ENCODE measurements at places on chromosomes 1 and 21.
A peak's percentile ranks its signal among the peaks of the same experiment; 100 is the strongest.

- peak; percentile 65 for DNase-seq
These were observed 111.5 kb downstream of the SEC16B start for GRCh38 chr1:177858332-177858821.

DNA sequence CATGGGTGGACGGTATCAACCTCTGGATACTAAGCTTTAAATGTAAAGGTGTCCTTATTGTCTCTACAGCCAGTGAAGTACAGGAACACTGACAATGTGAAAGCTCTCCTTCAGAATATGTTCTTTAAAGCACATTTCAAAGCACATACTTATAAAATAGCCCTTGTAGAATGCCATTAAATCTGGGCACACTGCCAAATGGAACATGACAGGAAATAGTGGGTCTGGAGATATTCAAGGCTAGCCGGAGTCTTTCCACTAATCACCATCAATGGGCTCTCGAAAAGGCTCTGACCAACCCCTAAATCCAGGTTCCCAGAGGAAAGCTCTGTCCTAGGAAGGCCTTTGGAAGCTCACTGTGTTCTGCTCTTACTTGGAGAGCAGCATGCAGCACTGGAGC, 46.6 kb downstream of the PLD5 start:
- DNase-seq, result no peak

GRCh38 chr21:44548381-44548780, 2.9 kb downstream of the KRTAP10-2 start:
- no peak for DNase-seq

DNA sequence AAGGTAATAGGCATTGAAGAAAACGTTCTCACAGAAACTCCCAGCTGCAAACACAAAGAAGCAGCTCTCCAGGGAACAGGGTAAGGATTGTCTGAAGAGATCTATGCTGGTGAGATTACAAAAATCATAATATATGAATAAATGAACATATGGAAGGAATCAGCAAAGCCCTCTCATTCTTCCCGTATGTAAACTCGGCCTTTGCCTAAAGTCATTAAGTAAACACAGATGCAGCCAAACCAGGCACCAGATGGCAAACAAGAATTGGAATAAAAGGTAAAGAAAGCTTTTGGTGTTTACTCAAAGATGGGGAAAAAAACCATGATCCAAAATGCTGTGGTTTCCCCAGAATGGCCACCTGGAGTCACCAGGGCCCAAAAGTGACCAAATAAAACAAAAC, 76.6 kb upstream of the HOOK1 start:
- DNase-seq, result peak; percentile 84

DNA sequence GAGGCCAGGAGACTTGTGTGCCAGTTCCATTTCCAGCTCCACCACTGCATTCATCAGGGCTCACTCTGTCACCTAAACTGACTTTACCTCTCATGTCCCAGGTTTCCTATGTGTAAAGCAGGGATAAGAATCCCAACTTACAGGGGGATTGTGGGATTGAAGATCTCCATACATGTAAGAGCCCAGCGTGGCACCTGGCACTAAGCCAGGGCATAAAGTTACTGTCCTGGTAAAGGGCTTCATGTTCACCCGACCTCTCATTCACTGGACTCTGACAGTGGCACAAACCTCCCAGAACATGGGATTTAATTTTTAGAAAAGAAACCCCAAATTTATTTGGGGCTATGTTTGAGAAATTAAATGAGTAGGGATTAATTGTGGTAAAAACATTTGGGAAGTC, 8.9 kb upstream of the IGFN1 start:
- no peak for DNase-seq

DNA sequence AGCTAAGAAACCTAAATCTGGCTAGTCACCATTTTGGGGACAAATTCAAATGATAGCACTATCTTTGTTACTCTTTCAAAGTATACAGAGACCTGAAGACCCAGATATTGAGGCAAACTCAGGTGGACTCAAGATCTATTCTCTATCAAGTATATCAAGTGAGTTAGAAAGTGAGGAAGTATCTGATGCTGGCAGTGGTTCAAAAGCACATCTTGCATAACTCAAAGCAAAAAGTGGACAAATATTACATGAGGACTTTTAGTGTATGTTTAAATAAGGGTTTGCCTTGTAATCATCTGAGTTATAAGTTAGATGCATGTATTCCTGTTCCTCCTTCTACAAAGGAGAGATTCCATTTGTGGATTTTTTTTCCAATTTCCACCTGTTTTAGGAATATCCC, 338.4 kb downstream of the DISC1 start:
- no peak for DNase-seq

DNA sequence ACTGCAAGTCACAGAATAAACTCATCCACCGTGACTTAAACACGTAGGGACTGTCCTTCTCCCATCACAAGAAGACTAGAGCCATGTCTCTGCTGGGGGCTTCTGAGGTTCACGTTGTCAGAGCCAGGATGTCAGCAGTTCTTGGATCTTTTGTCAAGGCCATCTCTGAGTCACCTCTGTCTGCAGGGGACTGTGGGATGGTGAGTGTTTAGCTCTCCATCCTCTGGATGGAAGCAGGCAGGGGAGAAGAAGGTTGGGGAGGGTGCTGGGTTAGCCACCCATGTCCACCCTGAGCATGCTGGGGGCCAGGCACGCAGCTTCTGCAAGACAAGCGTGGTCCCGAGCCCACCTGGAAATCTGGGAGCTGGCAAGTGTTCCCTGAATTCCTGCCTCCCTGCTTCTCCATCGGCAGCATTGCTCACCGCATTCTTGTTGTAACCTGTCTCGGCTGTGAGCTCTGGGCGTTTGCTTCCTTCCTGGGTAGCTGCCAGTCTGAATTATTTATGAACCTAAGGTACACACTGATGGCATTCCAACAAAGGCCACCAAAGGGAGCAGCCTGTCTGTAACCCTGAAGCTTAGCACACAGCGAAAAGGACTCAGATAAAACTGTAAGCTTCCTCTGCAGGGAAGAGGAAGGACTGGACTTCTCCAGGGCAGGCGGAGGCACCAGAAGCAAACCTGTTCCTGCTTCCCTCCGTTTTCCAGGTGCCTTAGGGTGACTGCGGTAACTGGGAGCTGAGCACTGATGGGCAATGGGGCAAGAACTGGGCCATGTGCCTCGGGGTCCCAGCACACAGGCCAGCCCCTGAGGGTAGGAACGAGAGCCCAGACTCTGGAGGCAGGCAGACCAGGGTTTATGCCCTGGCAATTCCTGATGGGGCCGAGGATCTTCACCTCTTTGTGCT, 88.6 kb downstream of the RIPK4 start:
- DNase-seq, result no peak

DNA sequence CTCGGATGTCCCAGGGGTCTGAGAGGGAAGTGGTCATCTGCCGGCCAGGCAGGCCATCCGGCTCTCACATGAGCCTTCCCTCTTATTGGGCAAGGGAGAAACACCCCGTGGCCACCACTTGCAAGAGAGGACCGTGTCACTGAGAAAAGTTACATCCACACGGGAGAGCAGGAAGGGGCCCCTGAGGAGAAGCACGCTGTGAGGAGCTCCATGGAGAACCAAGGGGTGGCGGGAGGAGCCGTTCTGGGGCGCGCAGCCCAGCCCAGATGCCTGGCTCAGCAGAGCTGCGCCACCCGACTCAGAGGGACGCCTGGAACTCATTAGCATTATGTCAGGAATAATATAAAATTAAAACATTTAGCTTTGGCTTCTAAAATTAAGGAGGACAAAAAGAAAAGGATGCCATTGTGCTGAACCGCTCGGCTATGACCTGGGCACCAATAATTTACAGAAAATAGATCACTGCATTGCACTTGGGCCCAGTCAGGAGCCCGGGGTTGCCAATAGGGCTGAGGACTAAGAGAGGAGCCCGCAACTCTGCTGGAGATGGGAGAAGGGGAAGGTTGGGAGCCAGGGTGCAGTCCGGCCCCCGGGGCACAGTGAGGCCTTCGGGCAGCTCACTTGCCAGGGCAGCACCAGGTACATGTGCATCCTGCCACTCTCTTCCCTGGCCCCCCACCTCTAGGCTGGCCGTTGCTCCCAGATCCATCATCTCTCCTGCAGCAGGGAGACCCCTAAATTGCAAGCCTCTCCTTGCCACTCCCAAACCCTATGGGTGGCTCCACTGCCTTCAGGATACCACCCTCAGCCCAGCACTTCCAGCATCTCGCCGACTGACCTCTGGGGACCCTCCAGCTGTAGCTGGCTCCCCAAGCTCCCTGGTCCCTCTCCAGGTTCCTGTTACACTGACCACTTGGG, 84.8 kb downstream of the DMRTB1 start:
- DNase-seq, result peak; percentile 40

- no peak for DNase-seq
These were observed 27.5 kb upstream of the KCNA2 start for GRCh38 chr1:110633646-110634030.

DNA sequence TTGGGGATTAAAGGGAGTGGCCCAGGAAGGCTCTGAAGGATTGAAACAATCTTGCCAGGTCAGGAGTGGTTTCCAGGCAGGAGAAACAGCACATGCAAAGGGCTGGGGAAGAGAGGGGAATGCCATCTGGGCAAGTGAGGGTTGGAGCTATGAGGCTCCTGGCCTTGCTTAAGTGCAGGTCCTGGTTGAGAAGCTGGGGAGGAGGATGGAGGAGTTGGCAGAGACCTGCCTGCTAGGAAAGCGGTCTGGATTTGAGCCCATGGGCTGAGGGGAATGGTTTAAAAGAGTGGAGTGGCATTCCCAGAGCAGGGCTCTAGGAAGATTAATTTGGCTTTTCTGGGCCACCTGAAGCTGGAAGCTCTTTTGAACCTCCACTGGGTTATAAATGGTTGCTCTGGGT, 9.2 kb downstream of the IGSF21 start:
- DNase-seq, result no peak

- DNase-seq, result no peak
These were observed 29.4 kb upstream of the PROX1 start for GRCh38 chr1:213958346-213958745.

- no peak for DNase-seq
These were observed 35.1 kb downstream of the SLC2A1 start for GRCh38 chr1:42923367-42924081.

DNA sequence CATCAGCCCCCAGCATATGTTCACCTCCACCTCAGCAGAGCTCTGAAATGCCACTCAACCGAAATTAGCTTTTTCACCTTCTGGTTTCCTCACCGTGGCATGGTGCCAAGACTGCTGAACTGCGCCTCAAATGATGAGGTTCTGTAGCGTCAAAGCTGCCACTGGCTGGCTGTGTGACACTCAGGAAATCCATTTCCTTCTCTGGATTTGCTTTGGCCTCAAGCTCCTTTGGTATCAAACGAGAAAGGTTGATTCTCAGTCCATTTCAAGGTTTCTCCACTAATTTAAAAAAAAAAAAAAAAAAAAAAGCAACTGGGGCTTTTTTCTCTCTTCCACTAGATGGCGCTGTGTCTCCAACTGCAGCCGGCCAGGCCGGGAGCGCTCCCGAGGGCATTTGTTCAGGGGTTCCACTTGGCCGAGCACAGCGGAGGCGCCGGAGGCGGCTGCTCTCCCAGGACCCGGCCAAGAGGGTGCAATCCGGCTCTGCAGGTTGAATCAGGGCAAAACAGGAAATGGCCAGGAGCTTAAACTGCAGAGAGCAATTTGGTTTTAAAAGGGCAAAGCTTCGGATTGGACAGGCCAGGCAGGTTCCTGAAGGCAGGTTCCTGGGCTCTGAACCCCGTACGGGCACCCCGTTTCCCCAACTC, 26.5 kb upstream of the PLA2G2C start:
- peak; percentile 41 for DNase-seq

DNA sequence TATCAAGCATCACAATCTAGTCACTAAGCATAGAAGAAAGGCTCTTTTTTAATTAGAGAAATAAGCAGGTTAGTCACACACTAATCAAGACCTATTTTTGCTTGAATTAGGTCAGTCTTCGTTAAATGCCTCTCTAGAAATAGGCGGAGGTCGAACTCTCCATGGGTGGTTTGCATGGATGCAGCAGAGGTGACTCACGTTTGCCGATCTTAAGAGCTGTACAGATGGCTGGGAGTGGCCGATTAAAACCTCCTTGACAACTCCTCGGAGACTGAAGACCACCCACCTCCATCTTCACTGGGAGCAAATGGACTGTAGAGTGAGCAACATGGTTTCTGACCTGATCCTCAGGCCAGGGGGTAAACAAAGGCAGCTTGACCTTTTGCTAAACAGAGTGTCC, 249.3 kb downstream of the ZNF648 start:
- no peak for DNase-seq

DNA sequence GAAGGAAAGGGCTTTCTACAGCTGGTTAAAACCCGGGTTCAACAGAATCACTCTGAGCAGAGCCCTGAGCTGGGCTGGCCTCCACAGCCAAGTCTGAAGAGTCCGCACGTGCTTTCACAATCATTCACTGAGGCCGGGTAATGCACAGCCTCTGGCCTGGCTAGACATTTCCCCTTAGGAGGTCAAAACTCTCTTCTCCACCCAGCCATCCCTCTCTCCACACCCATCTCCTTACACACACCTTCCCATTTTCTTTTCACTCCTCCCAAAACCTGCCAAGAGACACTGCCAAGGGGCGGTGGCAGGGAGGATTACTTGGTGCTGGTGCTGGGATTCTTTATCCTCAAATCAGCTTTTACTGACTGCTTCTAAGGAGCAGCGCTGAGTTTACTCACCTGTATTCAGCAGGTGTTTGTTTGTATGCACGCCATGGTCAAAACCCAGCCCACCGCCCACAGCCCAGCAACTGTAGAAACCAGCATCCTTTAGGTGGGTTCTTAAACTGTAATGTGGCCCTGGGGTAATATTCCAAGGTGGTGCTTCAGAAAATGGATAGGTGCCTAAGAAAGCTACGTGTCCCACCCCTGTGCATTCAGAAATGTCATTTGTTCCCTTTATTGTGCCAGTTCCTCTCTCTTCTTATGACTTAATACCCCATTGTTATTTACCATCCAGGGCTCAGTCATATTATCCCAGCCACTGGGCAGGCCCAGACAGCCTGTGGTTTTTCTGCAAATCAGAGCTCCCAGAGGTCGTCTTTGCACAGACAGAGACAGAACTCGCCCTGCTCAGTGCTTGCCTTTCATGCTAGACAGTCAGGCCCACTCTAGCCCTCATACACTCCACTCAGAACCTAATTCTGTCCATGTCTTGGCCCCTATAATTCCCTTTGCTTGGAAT, 80.2 kb downstream of the ADSS2 start:
- DNase-seq, result no peak

DNA sequence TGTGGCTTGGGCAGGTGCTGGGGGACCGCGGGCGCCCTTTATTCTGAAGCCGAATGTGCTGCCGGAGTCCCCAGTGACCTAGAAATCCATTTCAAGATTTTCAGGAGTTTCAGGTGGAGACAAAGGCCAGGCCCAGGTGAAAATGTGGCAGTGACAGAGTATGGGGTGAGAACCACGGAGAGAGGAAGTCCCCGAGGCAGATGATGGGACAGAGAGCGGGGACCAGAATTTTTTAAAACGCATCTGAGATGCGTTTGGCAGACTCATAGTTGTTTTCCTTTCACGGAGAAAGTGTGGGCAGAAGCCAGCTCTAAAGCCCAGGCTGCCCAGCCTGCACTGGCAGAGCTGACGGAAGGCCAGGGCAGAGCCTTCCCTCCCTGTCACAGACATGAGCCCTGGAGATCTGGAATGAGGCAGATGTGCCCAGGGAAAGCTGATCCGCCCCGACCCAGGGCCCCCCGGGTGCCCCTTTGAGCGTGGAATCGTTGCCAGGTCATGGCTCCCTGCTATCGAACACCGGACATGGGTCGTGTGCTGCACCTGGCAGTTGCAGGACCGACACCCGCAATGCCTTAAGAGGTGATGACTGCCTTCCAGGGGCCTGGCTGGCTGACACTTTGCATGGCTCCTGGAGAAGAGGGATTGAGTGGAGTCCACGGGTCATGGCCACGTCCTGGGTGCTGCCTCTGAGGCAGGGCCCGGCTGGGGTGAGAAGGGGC, 6.5 kb upstream of the SLX9 start:
- no peak for DNase-seq

All from AG10803 (cell line).